NT2/D1 (cell line): ENCODE measurements at places on chromosomes 2 and 18.

GRCh38 chr2:174026122-174026845 is 61.1 kb upstream of the SP3 start:
- no peak for DNase-seq

GRCh38 chr2:179876266-179876665 is 14.9 kb upstream of the ZNF385B start:
- no peak for DNase-seq

GRCh38 chr18:79197531-79197930 is 128.3 kb downstream of the ATP9B start:
- DNase-seq = no peak

- DNase-seq = peak; percentile 3
Observed at GRCh38 chr2:78029392-78029995, 507.3 kb upstream of the LRRTM4 start.

GRCh38 chr2:98378901-98379300 is 32.6 kb downstream of the CNGA3 start:
- DNase-seq = no peak

- no peak for DNase-seq
Observed at GRCh38 chr2:227010433-227010832, 153.6 kb downstream of the COL4A4 start.

DNA sequence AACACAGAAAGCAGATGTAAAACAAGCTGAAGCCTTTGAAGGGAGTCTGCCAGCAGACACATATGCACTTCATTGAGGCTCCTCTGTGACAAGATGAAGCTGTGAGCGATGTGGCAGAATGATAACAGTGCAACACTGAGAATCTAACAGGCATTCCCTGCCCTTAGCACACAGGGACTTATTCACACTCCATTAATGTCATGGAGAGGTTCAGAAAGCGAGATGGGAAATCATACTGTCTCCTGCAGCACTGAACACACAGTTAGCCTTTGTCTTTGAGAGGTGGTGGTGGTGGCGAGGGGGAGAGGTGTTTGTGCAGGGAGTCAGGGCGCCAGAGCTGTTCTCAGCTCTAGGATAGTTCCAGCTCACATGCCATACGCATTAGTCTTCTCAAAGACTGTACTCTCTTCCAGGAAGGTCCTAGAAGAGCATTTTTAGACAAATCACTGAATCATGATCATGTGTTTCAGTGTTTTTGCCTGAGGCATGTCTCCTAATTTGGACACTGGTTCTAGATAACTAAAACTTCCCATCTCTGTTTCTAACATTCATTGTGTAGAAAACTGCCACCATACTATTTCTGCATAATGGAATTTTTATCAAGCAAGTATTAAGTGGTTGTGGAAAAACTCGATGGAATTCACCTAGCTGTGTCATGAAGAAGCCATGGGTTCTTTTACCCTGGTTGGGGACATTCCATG is 93.5 kb upstream of the ITGB6 start:
- no peak for DNase-seq

DNA sequence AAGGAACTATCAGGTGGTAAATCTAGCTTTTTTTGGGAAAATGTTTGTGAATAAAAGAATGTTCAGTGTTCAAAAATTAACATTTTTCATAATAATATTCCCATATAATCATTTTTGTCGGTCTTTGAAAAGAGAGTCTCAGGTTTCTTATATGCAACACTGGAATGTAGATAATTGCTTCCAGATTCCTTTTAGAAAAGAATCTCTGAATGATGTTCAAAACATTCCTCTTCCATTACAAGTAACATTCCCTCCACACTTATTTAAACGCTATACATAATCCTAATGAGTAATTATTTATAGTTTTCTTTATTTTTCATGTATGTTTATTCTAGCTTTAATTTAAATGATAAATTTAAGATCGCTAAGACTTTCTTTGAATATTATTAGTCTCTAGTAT is 7.0 kb downstream of the ZSWIM2 start:
- DNase-seq = no peak

DNA sequence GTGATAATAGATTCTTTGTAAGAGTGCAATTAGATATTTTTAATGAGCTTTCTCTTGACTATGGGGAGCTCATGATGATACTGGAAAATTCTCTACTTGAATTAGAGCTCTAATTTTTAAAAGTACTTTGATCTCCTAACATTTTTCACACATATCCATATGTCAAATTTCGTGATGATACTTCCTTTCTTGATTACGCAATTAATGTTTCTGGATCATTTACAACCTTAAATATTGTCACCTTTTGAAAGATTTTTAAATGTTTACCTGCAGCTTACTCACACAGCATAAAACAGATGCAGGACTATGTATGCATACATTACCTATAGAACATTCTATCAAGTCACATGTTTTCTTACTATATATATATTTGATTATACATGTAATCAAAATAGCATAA is 598.5 kb upstream of the DSEL start:
- DNase-seq = no peak

- no peak for DNase-seq
Observed at GRCh38 chr2:215418064-215418963, 17.6 kb downstream of the FN1 start.

DNA sequence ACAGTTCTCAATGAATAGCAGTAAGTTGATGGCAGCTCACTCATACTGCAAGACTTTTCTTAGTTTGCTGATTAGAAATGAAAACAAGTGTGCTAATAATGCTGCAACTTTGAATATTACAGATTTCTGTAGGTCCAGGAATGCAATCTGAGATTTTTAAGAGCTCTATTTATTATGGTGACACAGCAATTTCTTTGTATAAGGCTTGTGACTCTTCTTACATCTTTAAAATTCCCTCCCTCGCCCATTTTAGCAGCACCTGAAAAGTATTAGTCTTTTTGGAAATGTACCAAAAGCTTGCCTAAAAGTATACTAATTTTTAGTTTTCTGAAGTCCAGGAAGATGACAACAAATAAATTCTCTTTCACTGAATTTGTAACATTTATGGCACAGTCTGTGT is 4.4 kb upstream of the HTR2B start:
- DNase-seq = no peak

DNA sequence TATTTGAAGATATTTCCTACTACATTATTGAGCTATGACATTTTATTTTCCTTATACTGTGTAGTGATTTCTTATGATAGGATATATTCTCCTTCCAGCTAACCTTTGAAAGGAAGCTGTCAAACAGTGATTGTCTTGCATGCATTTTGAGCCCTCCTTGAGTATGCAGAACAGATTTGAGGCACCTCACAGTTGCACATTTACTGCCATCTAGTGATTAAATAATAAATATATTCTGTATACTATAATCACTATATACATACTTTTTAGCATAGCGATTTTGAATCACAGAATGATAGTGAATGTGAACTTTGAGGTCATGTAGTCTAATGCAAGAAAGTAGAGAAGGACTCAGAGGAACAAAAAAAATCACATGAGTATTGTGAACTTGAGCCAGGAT is 268.4 kb upstream of the CDH19 start:
- DNase-seq = no peak

DNA sequence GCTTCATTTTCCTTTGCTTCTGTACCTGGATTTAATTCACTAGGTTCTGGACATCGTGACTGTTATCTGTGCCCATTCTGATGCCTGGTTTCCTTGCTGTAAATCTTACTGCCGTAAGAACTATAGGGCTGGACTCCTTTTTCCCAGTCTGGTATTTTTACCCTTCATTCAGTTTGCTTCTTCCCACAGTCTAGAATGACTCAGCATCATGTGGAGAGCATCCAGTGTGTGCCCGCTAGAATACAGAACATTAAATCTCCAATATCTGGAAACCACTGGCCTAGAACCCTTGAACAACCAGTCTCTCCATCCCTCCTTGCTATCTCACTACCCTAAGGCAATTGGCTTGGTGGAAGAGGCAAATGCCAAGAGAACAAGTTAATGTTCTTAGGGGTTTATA is 1075.4 kb upstream of the ZEB2 start:
- DNase-seq = no peak

GRCh38 chr18:46167971-46168370 is 63.8 kb downstream of the HAUS1 start:
- DNase-seq = no peak

GRCh38 chr2:112867701-112868631 is 31.4 kb upstream of the IL1B start:
- DNase-seq = no peak

GRCh38 chr2:235244255-235245220 is 249.3 kb upstream of the AGAP1 start:
- no peak for DNase-seq

GRCh38 chr2:46236006-46236875 is 61.0 kb upstream of the EPAS1 start:
- no peak for DNase-seq

DNA sequence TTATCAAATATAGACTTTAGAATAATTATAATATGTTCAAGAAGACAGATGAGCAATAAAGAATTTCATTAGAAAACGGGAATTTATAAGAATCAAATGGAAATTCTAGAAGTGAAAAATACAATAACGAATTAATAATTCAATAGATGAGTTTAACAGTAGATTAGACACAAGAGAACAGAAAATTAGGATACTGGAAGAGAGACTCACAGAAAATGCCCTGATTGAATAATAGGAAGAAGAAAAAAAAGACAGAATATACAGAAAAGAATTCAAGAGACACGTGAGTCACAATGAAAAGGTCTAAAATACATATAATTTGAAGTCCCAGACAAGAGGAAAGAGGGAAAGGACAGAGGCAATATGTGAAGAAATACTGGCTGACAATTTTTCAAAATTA is 354.7 kb downstream of the CLIP4 start:
- no peak for DNase-seq

DNA sequence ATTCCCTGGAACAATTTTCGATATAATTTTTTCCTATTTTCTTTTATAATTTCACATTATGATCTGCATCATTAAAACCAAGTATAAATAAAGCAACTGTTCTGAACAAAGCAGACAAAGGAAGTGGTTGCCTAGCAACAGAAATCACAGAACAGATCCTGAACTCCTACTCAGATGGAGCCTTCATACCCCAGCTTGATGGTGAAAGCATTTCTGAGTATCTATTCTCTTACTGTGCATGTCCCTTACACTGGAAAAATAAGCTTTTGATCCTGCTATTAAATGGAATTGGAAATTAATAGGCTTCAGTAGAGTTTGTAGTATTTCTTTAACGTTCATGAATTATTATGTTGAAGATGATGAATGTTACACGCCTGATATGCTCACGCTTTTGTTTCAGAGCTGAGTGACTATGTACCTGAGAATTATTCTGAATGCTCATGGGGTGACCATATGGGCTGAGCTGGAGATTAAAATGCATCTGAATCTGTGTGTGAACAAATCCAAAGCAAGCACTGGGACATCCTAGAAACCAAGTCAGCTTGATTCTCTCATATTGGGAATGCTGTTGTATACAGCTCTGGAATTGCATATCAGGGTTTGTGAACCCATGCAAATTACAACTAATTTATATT is 254.0 kb downstream of the KCNJ3 start:
- DNase-seq = no peak
